ENCODE measurements at places on chromosomes 5 and 9. TPM values are rescaled to one million over a fixed set of nuclear protein-coding genes. Genes with fewer than 3 reads are reported as not detected.

Gene PCDHA11
- total RNA-seq = not detected

Gene SGCD
- total RNA-seq = 67.0 TPM

Gene HSD17B3
- total RNA-seq = not detected

Gene FABP6
- total RNA-seq = not detected

DNA sequence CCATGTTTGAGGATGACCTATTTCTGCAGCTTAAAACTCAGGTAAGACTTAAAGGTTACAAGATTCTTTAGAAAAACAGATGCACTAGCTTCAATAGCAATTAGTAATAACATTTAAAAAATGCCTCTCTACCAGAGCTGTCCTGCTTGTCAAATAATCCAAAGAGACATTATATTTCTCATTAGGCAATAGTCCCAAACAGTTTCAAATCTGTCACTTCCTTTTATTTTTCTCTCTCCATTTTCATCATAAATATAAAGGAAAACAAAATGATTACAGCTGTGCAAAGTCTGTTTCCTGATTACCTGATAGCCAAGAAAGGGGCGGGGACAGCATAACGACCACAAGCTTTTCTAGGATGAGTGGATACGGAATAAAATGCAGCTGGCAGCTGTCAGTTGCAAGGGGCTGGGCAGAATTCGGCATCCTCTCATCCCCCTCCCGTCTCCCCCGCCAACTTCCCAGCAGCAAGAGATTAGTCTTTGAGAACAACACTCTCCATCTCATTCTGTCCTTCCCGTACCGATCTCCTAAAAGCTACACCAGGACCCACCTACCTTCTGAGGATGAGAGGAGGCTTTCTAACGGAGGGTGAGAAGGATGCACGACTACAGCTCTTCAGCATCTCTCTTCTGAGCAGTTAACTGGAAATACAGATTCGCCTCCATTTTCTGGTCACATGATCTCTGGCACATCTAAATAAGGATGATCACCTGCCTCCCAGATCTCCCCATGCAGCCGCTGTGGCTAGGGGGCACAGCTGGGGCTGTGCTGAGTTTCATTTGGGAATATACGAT is 72.5 kb upstream of the PCA3 start:
- DNase-seq = no peak
- peak overlapping the region; percentile 32 for H3K4me3 ChIP-seq
- H3K4me1 ChIP-seq = peaks cover 24% of the 10 kb centered on the region
- no peaks in the 10 kb centered on the region for H3K36me3 ChIP-seq
- H3K27ac ChIP-seq = no peak overlapping the region
- 0 out of 2 replicates have a peak, but pooled peaks cover 8% of the 10 kb centered on the region for H3K27me3 ChIP-seq

GRCh38 chr5:72307573-72307967 is 12.5 kb downstream of the MRPS27 start:
- H3K27ac ChIP-seq = peak overlapping the region; percentile 91
- H3K27me3 ChIP-seq = no peaks in the 10 kb centered on the region
- H3K4me3 ChIP-seq = peak overlapping the region; percentile 80
- no peak for DNase-seq
- H3K4me1 ChIP-seq = 0 out of 2 replicates have a peak, but pooled peaks cover 7% of the 10 kb centered on the region

DNA sequence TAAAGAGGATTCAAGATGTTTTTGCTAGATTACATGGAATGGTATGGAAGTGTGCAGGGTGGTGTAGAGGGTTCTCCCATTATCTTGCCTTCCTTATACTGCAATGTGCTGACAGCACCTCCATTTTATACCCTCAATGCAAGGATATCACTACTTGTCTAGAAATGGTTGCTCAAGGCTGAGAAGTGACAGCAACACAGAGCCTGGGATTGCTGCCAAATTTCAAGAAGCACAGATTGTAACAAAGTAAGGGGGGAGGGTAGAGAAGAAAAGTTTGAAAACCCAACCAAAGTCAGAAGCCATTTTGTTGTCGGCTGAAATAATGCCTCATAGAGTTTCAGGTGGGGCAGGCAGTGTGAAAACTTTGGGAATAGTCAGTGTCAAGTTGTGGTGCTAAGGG is 29.8 kb downstream of the PCDHAC2 start:
- no peaks in the 10 kb centered on the region for H3K27me3 ChIP-seq
- H3K4me3 ChIP-seq = no peak overlapping the region
- H3K27ac ChIP-seq = no peak overlapping the region
- DNase-seq = no peak
- H3K36me3 ChIP-seq = no peaks in the 10 kb centered on the region

DNA sequence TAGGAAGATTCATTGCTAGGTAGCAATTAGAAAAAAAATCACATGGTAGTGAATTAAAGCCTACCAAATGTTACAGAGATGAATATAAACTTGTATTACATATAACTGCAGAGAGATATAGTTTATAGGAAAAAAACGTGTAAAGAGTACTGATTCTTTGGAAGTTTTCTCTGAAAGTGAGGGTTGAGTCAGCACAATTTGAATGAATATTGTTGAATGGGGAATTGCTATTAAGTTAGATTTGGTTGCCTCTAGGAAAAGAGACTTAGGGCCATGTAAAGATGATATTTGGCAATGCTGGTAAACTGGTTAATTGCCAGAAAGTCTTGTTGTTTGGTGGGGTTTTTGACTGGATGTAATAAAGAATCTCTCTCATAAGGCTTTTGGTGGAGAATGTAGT is 37.2 kb upstream of the TAL2 start:
- H3K4me3 ChIP-seq = no peak overlapping the region
- H3K27ac ChIP-seq = no peak overlapping the region
- no peaks in the 10 kb centered on the region for H3K4me1 ChIP-seq
- H3K27me3 ChIP-seq = no peaks in the 10 kb centered on the region

DNA sequence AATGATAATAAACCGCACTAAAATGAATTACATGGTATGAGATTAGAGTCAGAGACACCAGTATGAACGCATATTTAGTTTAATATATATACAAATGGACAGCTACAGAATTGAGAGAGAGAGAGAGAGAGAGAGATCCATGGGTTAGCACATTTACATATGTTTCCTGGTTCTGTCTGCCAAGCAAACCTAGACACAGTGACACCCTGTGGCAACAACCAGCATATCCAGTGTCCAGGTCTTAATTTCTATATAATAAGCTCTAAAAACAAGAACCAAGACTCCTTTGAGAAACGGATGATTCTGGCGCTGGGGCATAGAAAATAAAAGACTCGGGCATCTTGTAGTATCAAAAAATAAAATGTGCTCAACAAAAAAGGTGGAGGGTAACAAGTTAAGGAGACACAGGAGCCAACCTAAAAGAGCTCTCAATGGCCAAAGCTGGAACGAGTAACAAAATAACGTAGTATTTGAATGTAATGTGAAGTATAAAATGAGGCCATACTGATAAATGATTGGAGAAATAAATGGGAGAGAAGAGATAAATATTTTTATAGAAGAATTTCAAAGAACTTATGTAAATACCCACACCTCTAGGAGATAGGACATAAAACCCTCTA is 84.5 kb downstream of the RFX3 start:
- peak; percentile 75 for DNase-seq
- peaks cover 7% of the 10 kb centered on the region for H3K4me1 ChIP-seq
- H3K27me3 ChIP-seq = no peaks in the 10 kb centered on the region
- H3K4me3 ChIP-seq = no peak overlapping the region

- no peaks in the 10 kb centered on the region for H3K4me1 ChIP-seq
- no peak overlapping the region for H3K27ac ChIP-seq
- H3K36me3 ChIP-seq = peaks cover 12% of the 10 kb centered on the region
- H3K27me3 ChIP-seq = no peaks in the 10 kb centered on the region
- H3K4me3 ChIP-seq = no peak overlapping the region
- DNase-seq = no peak
These were observed 73.2 kb downstream of the SIL1 start for GRCh38 chr5:139124774-139125520.
